Left colon (tissue), 2 donors: ENCODE measurements at places on chromosomes 5 and 9. TPM values are rescaled to one million over a fixed set of nuclear protein-coding genes. Genes with fewer than 3 reads are reported as not detected.

Gene PCDHA11
- total RNA-seq, result 0.09 TPM

DNA sequence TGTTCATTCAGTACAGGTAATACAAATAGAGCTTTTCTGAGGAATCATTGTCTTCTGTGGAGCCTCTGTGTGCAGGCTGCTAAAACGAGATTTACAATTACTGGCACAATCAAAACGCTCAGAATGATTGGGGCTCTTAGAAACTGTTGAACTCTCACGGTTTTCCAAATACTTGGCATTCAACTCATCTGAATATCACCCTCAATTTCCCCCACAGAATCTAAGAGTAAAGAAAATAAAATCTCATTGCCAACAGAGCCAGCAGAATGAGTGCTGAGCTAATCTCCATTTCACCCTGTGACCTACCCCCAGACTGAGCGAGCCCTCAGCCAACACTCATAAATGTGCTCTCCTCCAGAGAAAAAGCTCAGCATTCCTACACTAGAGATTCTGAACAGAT, 35.3 kb upstream of the TMED7 start:
- no peak for DNase-seq

Gene GPR107
- total RNA-seq, result 44.6 TPM

Gene GNA14
- total RNA-seq, result 13.2 TPM

DNA sequence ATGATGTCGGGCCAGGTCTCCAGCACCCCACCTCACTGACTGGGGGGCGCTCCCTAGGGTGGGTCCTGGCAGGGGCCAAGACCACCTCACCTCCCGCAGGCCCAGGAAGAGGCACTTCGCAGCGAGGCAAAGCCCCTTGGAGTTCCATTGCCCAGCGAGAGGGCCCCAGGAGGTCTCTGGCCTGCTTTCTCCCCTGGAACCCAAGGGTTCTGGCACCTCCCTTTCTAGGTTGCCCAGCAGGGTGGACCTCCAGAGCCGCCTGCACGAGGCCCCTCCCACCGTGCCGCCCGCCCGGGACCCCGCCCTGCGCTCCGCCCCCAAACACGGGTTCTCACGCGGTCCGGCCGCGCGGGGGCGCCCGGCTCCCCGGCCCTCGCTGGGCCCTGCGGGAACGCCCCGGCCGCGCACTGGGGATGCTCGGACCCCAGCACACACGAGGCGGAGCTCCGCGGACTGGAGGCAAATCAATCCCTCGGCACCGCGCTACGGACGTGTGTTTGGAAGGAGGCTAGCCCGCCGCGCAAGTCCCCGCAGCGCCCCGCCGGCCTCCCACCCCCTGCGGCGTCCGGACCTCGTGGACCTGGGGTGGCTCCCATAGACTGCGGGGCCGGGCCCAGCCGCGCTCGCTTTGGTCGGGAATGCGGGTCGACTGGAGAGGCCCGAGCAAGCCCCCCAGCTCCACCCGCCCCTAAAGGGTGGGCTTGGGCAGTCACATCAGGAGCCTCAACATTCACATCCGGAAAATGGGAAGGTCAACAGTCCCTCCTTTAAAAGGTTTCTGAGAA, 99.5 kb upstream of the LMX1B start:
- DNase-seq, result peak; percentile 35

GRCh38 chr5:83494666-83495065, 23.1 kb downstream of the VCAN start:
- DNase-seq, result no peak

DNA sequence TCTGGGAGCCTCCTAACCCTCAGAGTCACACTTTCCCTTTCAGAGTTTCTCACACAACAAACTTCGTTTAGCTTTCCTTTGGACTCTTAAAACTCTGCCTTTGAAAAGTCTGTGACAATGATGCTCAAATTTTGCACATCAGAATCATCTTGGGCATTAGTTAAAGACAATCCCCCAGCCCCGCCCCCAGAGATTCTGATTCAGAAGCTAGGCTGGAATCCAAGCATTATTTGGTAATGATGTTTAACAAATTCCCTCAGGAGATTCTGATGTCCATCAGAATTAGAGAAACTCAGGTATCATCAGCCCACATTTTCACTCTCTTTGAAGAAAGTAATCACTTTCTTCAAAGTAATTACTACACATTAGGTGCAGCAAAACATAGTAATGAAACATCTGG, 9.6 kb upstream of the PLPP1 start:
- no peak for DNase-seq

DNA sequence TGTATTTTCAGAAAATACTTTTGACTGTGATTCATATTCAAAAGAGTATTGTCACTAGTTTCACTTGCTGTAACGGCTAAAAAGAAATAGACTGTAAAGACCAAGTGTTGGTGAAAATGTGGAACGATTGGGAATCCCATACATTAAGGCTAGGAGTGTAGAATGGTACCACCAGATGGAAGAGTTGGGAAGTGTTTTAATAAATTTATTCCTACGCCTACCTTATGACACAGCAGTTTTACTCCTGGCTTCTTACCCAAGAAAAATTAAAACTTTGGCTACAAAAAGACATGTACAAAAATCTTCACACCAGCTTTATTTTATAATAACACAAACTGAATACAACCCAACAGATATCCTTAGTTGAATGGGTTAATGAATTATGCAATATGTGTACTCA, 256.2 kb downstream of the TAF11L14 start:
- DNase-seq, result no peak

GRCh38 chr9:3261484-3261883, 264.3 kb downstream of the RFX3 start:
- DNase-seq, result no peak

DNA sequence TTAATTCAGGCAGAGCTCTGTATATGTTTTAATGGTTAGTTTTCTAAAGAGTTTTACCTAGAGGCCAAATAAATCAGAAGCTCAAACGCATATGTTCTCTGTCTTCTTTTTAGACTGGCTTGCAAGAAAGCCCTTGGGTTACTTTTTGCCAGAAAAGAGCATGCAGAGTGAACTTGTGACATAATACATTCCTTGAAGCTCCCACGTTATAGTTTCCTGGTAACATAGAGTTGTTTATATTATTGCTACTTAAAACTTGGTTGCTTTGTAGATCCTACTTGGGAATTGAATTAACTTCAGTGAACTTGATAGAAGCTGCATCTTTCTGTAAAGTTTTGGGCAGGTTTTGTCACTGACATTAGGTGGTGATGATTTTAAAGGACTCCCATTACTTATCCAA, 102.9 kb downstream of the C9orf152 start:
- DNase-seq, result no peak

Gene HMCN2
- 23.3 TPM for total RNA-seq

Gene ORM2
- total RNA-seq, result not detected

DNA sequence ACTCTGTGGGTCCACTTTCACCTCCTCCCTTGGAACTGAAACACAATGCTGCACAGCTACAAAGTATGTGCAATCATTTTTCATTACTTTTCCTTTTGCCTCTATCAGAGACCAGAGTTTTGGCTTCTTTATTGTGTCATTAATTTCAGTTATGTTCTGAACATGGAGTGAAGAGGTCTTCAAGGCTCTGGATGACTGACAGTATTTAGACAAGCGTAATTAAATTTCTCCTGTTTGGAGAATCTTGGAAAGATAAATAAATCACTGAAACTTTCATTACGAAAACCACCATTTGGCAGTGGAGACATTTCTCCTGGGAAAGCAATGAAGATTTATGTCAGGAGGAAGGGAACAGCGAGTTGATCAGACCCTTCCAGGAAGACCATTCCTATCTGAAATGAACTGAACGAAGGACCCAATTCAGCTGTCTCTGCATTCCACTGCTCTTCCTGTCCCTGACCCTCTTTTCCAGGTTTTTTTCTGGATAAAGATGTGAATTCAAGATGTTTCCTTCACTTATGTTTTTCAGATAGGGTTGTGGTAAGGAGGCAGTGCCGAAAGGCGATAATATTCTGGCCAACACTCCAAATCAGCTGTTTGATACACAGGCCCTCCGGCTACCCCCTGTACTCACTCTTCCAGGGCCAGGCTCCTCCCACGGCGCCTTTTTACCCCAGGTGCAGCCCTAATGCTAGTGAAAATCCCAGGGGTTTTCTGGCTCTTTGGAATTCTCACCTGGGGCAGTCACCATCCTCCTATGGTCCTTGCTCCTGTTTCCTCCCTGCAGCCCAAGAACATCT, 77.2 kb upstream of the OSMR start:
- DNase-seq, result no peak

DNA sequence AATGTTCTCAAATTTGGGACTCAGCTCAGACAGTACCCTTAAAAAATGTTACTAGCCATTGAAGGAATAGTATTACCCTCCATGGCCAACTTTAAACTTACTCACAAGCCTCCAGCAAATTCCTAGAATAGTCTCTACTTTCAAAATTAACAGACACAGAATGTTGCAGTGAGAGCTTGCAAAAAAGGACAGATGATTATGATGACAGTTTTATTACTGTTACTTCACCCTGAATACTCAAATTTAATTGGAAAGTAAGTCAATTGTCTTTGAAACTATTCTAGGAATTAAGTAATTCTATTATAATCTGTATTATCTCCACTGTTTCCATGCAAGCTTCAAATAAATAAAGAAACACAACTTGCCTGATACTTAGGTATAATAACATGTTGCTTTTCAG, 288.3 kb downstream of the SLF1 start:
- DNase-seq, result no peak

Gene SLC45A2
- total RNA-seq, result 0.75 TPM

- DNase-seq, result no peak
Measured at GRCh38 chr5:143618141-143618540, 193.8 kb upstream of the HMHB1 start.

- DNase-seq, result no peak
Measured at GRCh38 chr9:91419222-91420191, 4.1 kb downstream of the NFIL3 start.

- DNase-seq, result no peak
Measured at GRCh38 chr9:127950513-127951289, 13.0 kb upstream of the DPM2 start.

GRCh38 chr5:36680066-36680465, 73.7 kb downstream of the SLC1A3 start:
- peak; percentile 26 for DNase-seq

Gene TJP2
- total RNA-seq, result 129 TPM

Gene ANKRD34B
- total RNA-seq, result not detected

Gene PDE6A
- total RNA-seq, result 4.7 TPM

DNA sequence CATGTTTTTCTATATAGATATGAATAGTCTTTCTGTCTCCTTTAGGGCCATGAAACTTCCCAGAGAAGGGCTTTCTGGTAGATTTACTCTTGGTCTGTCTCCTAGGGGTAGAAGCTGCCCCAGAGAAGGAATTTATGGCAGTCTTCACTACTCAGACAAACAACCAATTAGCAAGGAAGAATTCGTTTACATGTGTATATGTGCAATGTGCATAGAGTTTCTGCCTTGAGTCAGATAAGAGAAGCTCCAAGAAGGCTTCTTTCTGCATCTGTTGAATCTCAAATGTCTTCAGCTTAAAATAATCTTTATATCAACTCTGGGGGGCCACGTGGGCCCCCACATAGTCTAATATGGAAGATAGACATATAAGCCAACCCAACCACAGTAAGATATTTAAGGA, 7.6 kb upstream of the CLINT1 start:
- DNase-seq, result no peak

Gene PPP3R2
- 0.12 TPM for total RNA-seq

GRCh38 chr5:122218778-122219177, 89.4 kb downstream of the ZNF474 start:
- no peak for DNase-seq

Gene KCNV2
- total RNA-seq, result not detected
